ENCODE measurements at places on chromosomes 3 and 15.

- DNase-seq: no peak
Observed at GRCh38 chr15:62564886-62565633, 400.0 kb upstream of the C2CD4B start.

DNA sequence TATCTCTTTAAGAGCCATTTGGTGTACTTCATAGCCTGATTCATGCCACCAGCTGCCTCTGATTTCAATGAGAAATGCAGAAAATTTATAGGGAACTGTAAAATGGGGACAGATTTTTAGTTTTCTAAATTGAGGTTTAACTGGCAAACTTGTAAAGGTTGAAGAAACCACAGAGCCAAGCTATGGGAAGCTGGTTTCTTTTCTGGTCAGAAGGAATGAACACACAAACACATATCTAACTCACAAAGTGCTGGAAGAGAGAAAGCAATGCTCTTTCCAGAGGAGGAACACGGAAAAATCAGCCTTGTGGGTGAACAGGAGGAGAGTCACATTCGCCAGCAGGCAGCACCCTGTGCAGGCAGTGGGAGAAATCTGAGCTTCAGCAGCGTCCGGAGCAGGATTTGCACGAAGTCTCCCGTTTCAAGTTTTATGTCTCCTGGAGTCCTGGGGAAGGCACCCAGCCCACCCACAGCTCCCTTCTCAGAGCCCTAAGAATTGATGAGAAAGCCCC lies 481 bp downstream of the MASP1 start:
- DNase-seq: no peak

DNA sequence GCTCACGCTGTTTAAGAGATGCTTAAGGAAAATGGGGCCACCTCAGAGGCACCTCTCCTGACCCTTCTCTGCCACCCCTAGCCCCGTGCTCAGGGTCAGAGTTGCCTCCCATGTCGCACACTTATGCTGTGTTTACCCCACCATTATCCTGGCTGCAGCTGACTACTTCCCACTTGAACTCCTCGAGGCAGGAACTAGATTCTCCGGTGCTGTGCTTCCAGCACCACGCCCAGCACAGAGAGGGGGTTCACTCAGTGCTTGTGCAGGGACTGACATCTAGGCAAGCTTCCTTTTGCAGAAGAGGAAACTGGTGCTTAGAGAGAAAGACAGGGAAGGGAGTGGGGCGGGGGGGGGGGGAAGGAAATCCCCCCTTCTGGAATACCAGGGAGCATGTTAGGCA lies 340.1 kb downstream of the RORA start:
- no peak for DNase-seq

- DNase-seq: no peak
Observed at GRCh38 chr15:66078196-66078928, 175.2 kb downstream of the MEGF11 start.

DNA sequence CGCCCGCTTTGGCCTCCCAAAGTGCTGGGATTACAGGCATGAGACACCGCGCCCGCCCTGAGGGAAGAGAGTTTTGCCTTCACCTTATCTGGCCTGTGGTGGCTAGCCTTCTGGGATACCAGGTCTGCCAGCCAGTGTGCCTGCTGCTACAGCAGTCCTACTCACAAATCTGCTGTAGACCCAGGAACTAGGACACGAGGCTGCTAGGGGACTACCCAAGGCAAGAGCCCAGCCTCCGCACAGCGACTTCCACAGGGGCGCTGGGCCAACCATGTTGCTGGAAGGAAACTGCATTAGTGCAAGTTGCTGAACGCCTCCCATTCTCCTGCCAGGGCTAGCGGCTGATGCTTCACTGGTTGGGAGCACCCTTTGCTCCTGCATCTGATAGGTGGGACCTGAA lies 53.7 kb downstream of the DHX30 start:
- no peak for DNase-seq

GRCh38 chr15:93862791-93863190 lies 368.6 kb upstream of the MCTP2 start:
- no peak for DNase-seq

- DNase-seq: peak; percentile 8
Observed at GRCh38 chr3:156727519-156728205, 53.3 kb downstream of the TIPARP start.
